Articular chondrocyte of knee joint (primary cell): ENCODE measurements at places on chromosomes 3 and 15. TPM values are rescaled to one million over a fixed set of nuclear protein-coding genes. Genes with fewer than 3 reads are reported as not detected.

The FANCD2OS gene
- not detected in 2 replicates for total RNA-seq

The SOX2 gene
- total RNA-seq = not detected in 2 replicates

The SYNM gene
- total RNA-seq = 24.5 and 31.5 TPM in 2 replicates

The EFL1 gene
- total RNA-seq = 38.2 and 42.4 TPM in 2 replicates

The RBMS3 gene
- 123 and 125 TPM in 2 replicates for total RNA-seq

The LRRC31 gene
- not detected in 2 replicates for total RNA-seq

The CHRNA5 gene
- 0.26 and 0.32 TPM in 2 replicates for total RNA-seq

The BNC1 gene
- total RNA-seq = 6.1 and 7.0 TPM in 2 replicates

The DYNC1LI1 gene
- 35.5 and 39.2 TPM in 2 replicates for total RNA-seq

The SLC51B gene
- not detected in 2 replicates for total RNA-seq

The ATP8B4 gene
- total RNA-seq = 6.7 and 9.8 TPM in 2 replicates

The CDHR4 gene
- total RNA-seq = 0.13 TPM in 1 of 2 replicates, not detected in the other

The APBA2 gene
- total RNA-seq = 2.2 and 2.6 TPM in 2 replicates

The PPP2R3A gene
- 32.2 and 33.5 TPM in 2 replicates for total RNA-seq

The CAND2 gene
- total RNA-seq = 6.7 and 6.9 TPM in 2 replicates

The GCNT3 gene
- 5.1 and 5.8 TPM in 2 replicates for total RNA-seq

The SCN11A gene
- 0.11 and 0.13 TPM in 2 replicates for total RNA-seq

The KLHDC8B gene
- total RNA-seq = 15.7 and 17.2 TPM in 2 replicates

The FILIP1L gene
- 7.8 and 13.0 TPM in 2 replicates for total RNA-seq

The NUP210 gene
- 0.26 and 0.32 TPM in 2 replicates for total RNA-seq

The HESX1 gene
- total RNA-seq = 0.52 and 0.65 TPM in 2 replicates

The ZNF660 gene
- total RNA-seq = 3.2 and 6.1 TPM in 2 replicates

The ASB14 gene
- total RNA-seq = under 0.01 and 0.11 TPM in 2 replicates
